ENCODE measurements at places on chromosomes 16 and 17.

DNA sequence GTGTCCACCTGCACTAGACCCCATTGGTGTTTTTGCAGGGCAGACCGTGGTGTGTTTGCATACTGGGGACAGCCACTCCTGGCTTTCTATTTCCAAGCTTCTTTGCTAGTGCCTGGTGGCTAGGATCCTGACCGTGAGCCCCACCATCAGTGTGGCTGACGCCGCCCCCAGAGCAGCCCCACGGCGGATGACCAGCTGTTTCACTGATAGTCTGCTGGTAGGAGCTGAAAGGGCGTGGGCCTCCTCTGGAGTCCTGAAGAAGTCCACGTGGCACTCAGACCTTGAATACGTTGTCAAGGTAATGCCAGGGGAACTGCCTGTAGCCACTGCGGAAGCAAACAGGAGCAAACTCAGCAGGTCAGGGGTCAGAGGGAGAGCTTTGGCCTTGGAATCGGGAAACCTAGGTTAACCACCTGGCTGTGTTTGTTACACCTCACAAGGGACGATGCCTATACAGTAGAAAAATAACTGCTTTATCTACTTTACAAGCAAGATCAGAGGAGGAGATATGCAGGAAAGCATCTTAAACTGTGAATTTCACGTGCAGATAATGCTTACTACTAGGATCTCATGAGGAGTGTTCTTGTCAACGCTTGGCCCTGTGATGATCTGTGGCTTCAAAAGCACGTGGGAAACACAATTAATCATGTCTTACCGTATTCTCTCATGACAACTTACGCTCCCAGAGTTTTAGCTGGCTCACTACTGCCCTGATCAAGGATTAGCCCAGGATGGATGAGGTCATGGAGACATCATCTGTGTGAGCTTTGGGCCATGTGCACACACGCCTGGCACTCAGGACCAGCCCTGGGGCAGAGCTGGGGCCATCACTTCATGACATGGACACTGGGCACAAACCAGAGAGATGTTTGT is 30.3 kb downstream of the ALDH3A2 start:
- no peak for DNase-seq

DNA sequence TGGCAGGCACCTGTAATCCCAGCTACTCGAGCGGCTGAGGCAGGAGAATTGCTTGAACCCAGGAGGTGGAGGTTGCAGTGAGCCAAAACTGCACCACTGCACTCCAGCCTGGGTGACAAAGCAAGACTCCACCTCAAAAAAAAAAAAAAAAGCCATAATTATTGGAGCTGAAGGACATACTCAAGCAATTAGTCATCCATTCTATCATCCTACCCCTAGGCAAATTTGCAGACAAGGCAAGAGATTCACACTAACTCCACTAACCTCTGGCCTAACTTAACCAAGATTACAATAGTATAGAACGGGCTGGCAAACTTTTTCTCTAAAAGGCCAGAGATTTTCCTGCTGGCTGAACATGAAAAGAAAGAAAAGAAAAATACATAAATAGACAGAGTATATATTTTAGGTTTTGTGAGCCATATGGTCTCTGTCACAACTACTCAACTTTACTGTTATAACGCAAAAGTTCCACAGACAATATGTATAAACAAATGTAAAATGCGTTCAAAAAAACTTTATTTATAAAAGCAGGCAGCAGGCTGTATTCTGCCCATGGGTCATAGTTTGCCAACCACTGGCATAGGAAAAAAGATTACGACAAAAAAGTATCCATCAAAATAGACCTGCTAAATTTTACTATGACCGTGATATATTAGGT is 29.7 kb downstream of the BRIP1 start:
- no peak for DNase-seq

- DNase-seq, result no peak
These were observed 40.4 kb downstream of the PITPNC1 start for GRCh38 chr17:67417507-67417906.

DNA sequence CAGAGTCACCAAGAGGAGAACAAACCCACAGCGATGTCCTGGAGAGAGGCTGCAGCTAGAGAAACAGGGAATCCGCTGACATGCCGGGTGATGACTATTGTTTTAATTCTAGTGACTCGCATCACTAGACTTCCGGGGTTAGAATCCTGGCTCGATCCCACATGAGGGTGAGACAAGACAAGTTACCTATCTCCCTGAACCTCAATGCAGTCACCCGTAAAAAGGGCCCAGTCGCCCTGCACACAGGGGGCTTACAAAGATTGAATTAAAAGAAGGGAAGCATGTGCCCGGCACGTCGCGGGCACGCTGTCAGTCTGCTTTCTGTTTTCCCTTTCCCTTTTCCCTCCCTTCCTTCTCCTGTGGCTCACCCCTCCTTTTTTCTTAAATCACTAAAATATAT is 212.9 kb upstream of the FOXF1 start:
- DNase-seq, result no peak

- no peak for DNase-seq
These were observed 316 bp downstream of the DLG4 start for GRCh38 chr17:7219229-7219811.

Data from OCI-LY7 (cell line).